Activated T-cell treated with anti-CD3 and anti-CD28 coated beads for 4 hours (primary cell): ENCODE measurements at places on chromosomes 4 and X.
A peak's percentile ranks its signal among the peaks of the same experiment; 100 is the strongest.

DNA sequence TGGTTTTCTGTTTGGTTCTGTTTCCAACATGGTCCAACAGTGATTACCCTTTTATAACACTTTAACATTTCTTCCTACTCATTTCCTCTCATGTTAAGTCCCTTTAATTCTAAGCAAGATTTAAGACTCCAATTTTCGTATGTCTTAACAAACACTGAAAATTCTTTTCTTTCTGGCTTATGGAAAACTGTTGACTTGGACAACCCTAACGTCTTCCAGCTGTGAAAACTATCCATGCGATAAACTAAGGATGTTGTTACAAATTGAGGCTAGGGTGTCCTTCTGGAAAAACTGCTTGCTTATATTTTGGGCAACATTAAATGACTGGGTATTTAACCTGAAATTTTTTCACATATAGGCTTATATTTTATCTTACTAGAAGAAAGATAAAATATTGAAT, 33.9 kb upstream of the RTL3 start:
- DNase-seq, result no peak

- DNase-seq, result no peak
These were observed 50.4 kb upstream of the PRPS1 start for GRCh38 chrX:107577933-107578332.

- no peak for DNase-seq
These were observed 16.2 kb upstream of the GNRHR start for GRCh38 chr4:67770422-67770821.

DNA sequence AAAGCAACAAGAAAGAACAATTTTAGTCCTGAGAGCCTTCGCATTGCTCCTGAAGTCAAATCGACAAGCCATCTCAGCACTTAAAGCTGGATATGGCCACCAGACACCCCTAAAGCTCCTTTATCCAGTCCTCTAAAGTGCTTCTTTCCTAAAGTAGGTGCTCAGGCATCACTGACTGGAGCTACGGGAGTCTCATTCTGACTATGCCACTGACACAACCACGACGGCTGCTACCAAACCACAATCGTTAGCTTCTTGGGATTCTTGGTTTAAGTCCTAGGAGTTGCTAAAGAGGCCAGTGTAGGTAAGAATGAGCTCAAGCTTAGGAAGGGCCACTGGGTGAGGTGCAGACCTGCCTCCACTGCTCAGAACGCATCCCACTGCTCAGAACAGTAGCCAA, 1.0 kb downstream of the SLC10A6 start:
- DNase-seq, result no peak

DNA sequence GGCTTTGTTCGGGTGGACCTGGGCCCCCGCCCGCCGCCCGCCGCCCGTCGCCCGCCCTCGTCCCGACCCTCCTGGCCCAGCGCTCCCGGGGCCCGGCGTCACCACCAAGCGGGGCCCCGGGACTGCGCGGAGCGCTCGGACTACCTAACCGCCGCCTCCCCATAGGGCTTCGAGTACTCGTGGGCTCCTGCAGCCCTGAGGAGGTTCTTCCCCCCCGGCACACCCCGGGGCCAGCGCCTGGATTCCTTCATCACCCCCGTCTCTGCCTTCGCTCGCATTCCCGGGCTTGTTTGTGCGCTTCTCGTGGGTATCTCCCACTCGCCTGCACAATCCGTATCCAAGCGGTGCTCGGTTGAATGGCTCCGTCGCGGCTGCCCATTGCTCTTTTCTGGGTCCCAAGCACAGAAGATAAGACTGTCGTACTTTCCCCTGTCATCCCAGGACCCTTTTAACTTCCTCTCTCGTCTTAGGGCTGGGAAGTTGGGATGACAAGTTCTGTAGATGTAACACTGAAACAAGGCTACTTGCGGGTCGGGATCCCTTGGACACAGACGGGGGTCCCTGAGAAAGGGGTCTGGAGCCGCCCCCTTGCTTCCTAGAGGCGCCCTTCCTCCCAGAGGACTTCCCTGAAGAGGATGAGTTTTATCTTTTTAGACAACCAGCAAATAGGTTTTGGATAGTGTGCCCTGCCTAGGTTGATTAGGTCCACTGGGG, 565 bp downstream of the MOB1B start:
- peak; percentile 10 for DNase-seq

GRCh38 chrX:41066969-41067368, 18.3 kb upstream of the USP9X start:
- no peak for DNase-seq

DNA sequence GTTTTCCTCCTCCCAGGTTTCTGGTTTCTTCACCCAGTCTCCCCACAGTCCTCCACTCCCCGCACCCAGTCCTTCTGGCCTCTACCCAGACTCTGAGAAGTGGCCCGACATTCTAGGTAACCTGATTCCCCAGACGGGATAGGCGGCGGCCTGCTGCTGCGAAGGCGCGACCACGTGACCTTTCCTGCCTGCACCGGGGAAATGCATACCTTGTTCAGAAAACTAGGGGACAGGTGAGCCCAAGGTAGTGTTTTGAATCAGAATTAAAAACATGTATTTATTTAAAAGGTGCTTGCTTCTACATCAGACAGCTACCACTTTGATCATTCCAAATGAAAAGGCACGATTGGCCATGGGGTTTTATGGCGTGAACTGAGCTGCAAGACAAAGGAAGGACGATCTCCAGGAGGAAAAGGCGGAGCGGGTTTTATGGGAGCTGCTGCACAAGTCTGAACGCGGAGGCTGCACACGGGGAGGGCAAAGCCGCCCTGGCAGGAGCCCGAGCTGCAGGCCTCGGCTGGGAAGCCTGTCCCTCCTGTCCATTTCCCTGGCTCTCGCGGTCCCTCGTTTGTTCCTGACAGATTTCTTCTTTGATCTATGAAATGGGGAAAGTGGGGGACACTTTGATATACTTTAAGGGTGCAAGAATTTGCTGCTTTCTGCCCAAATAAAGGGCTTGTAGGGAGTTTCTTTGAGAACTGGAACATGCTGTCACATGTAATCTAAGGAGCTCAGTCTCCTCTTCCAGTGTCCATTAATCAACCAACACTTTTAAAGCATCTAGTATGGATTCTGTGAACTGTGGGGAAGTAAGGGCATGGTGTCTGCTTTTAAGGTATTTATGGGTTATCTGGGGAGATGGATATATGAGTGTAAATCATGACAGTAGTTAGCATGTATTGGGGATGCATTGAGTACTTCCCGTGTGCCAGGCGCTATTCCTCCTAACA, 150.9 kb downstream of the SPRY1 start:
- DNase-seq, result no peak

DNA sequence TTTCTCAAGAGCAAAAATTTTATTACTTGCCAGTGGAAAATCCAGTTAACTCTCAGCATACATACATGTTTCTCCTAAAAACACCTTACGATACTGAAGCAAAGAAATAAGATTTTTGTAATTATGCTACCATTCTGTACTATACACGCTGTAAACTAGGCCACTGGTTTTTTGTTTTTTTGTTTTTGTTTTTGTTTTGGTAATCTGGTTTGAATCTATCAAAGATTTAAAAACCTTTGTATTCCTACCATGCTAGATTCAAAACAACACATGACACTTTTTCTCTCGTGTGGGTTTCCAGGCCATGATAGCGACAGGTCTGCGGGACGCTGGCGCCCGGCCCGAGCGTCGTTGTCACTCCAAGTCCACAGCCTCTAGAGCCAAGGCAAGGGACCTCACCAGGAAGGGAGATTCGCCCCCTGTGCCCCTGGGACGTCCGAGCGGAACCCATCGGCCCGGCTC, 723 bp downstream of the TMEM192 start:
- DNase-seq, result no peak

DNA sequence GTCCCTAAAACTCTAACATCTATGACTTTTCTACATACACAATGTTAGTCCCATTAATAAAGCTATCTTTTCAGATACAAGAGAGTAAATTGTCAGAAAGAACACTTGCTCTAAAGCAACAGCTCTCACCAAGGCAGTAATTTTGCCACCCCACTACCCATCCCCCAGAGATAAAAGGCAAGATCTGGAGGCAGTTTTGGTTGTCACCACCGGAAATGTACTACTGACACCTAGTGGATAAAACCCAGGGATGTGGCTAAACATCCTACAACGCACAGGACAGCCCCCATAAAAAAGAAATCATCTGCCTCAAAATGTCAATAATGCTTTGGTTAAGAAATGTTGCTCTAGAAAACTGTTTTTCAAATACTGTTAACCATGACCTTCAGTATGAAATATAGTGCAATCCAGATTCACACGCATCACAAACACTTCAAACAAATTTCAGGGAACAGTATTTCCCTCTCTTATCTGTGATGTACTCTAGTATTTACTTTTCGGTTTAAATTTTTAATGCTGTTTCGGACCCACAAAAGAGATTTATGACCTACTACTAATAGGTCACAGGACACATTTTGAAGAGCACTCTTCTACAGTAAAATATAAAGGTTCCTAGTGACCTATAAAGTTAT, 5.1 kb downstream of the FBXL5 start:
- peak; percentile 47 for DNase-seq

GRCh38 chr4:180281724-180282123, 1961.5 kb upstream of the TENM3 start:
- DNase-seq, result no peak

DNA sequence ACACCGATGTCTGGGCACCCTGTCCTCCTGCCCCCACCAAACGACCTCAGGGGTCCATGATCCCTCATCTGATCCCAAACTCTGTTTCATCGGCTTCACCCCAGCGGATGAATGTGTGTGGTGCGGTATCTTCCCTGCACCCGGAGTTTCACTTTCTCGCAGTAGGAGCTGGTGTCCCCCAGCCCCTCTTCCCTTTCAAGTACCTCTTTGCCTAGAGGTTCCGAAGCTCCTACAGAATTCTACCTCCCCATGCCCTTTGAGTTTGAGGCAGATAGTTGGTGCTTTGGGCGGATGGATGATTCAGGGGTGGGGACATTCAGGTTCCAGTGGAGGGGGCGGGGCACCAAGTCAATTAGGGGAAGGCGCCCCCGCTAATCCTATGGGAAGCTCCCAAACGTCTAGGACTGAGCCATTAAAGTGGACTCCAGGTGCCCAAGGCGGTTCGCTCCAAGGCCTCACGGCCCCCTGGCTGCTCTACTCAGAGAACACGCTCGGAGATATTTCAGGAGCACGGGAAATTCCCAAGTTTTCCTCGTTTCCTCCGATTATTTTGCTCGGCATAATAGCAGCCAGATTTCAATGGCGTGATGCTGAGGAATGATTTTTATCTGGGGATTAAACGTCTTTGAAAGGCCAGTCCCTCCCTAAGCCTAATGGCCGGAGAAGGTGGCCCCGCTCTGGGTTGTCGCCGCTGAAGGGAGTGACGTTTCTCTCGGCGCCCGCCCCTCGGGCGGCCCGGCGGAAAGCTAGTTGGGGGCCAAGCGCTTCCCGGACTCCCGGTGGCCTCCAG, 1.3 kb downstream of the MSX1 start:
- DNase-seq, result no peak

GRCh38 chrX:10244915-10245622, 88.3 kb downstream of the CLCN4 start:
- DNase-seq, result no peak

GRCh38 chrX:119427024-119427794, 28.1 kb downstream of the SLC25A43 start:
- DNase-seq, result no peak

GRCh38 chr4:155468282-155468681, 91.5 kb upstream of the MAP9 start:
- no peak for DNase-seq
